ENCODE measurements at places on chromosomes 13 and 19. TPM values are rescaled to one million over a fixed set of nuclear protein-coding genes. Genes with fewer than 3 reads are reported as not detected.

The LSR gene
- 25.5 TPM for total RNA-seq

- no peak overlapping the region for H3K4me3 ChIP-seq
- H3K36me3 ChIP-seq: no peaks in the 10 kb centered on the region
- no peaks in the 10 kb centered on the region for H3K4me1 ChIP-seq
- peaks cover 15% of the 10 kb centered on the region for H3K27me3 ChIP-seq
Measured at GRCh38 chr19:7739801-7740681, 7.3 kb downstream of the CD209 start.

The CAPN12 gene
- 16.2 TPM for total RNA-seq

DNA sequence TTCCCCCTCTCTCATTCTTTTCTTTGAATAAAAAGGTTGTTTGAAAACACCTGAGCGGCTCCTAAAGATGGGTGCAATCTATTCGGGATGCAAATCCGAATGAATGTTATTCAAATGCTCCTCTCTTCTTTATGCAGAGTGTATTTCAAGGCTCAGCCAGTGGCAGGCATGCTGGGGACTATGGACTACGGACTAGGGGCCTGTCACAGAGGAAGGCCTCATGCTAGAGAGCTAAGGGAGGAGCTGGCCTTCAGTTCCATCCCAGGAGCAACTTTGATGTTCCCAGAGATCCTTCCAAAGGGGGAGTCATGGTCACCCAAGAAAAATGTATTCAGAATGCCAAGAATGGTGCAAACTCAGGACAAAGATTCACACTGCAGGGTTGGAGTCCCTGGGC, 9.3 kb downstream of the ALOX5AP start:
- peak overlapping the region; percentile 69 for H3K27ac ChIP-seq
- peaks cover 71% of the 10 kb centered on the region for H3K4me1 ChIP-seq
- H3K36me3 ChIP-seq: peaks cover 74% of the 10 kb centered on the region
- peaks cover 4% of the 10 kb centered on the region for H3K27me3 ChIP-seq

DNA sequence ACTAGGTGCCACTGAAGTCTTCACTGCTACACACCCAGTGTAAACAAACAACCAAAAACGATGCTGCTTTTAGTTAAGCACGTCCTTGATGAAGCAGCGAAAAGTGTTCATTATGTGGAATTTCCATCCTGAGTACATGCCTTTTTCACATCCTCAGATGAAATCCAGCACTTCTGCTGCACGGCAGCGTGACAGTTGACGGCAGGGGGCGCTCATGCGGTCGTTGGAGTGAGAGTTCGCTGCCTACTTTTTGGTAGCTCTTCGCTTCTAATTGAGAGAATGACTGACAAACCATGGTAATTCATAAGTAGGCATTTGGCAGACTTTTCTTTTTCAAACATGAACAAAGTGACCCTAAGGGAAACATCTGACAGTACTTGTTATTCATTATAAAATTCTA, 1124.9 kb downstream of the EFNB2 start:
- peak; percentile 37 for DNase-seq
- H3K27me3 ChIP-seq: no peaks in the 10 kb centered on the region
- H3K4me1 ChIP-seq: no peaks in the 10 kb centered on the region
- H3K27ac ChIP-seq: no peak overlapping the region
- no peaks in the 10 kb centered on the region for H3K36me3 ChIP-seq

The ELOF1 gene
- total RNA-seq: 52.8 TPM

DNA sequence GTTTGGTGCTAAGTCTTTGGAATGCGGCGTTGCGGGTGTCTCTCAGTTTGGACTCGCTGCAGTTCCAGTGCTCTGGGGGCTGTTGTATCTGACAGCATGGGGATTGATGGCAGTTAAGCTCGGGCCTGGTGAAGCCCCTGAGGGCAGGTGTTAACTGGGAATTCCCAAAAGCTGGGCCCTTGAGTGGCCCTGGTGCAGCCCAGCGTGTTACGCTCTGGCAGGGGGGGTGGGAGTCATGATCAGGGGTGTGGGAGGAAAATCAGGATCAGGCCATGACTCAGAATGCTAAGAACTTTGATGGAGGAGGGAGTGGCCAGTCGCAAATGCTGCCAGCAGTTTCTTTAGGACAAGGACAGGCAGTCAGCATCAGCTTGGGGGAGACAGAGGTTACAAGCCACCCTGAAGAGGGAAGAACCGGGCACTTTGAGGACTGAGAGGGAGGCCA, 19.6 kb downstream of the AP2A1 start:
- no peaks in the 10 kb centered on the region for H3K4me1 ChIP-seq
- no peak overlapping the region for H3K27ac ChIP-seq
- H3K4me3 ChIP-seq: no peak overlapping the region
- no peaks in the 10 kb centered on the region for H3K27me3 ChIP-seq
- peaks cover 47% of the 10 kb centered on the region for H3K36me3 ChIP-seq

The TPTE2 gene
- total RNA-seq: not detected
